Esophagus squamous epithelium (tissue), 5 donors: ENCODE measurements at places on chromosomes 12 and 14. TPM values are rescaled to one million over a fixed set of nuclear protein-coding genes. Genes with fewer than 3 reads are reported as not detected.

The UBR7 gene
- 18.8 TPM for total RNA-seq

GRCh38 chr12:7118881-7119280 is 9.8 kb downstream of the RBP5 start:
- peaks cover 9% of the 10 kb centered on the region for H3K4me1 ChIP-seq
- H3K36me3 ChIP-seq: peaks cover 39% of the 10 kb centered on the region
- no peak for DNase-seq

The MUCL1 gene
- not detected for total RNA-seq

DNA sequence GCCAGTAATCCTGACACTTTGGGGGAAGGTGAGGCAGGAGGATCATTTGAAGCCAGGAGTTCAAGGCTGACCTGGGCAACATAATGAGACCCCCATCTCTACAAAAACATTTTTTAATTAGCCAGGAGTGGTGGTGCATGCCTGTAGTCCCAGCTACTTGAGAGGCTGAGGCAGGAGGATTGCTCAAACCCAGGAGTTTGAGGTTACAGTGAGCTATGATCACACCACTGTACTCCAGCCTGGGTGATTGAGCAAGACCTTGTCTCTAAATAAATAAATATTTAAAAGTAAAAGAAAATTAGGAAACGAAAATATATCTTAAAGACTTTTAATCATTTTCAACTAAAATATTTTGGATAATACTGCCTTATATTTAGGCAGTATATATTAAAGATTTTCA is 25.9 kb downstream of the CKB start:
- H3K27ac ChIP-seq: no peak overlapping the region
- no peak for DNase-seq
- no peaks in the 10 kb centered on the region for H3K27me3 ChIP-seq
- no peaks in the 10 kb centered on the region for H3K4me1 ChIP-seq
- peaks cover 95% of the 10 kb centered on the region for H3K36me3 ChIP-seq
- H3K4me3 ChIP-seq: no peak overlapping the region

DNA sequence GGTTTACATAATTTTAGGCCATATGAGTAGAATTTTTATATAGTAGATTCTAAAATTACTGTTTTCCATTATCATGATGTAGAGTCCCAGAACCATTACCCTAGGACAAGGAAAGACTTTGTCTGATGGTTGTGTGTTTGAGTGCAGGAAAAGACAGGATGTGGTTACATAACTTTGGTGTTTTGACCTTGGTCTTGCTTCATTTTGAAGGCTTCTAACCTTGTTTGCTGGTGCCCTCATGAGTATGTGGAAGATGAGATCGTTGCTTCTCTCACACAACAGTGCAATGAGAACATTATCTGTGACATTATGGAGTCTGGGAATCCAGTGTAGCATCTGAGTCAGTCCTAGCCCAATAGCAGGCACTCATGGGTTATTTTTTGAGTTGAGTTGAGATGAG is 106.2 kb downstream of the IGF1 start:
- H3K4me1 ChIP-seq: no peaks in the 10 kb centered on the region
- H3K27ac ChIP-seq: no peak overlapping the region
- H3K27me3 ChIP-seq: no peaks in the 10 kb centered on the region
- no peak overlapping the region for H3K4me3 ChIP-seq

The TTC9 gene
- 38.1 TPM for total RNA-seq

- H3K4me3 ChIP-seq: no peak overlapping the region
- no peak overlapping the region for H3K27ac ChIP-seq
- no peak for DNase-seq
- H3K36me3 ChIP-seq: no peaks in the 10 kb centered on the region
These were observed 109.7 kb downstream of the GPATCH2L start for GRCh38 chr14:76261371-76261811.

The EPS8 gene
- total RNA-seq: 17.3 TPM

- peaks cover 10% of the 10 kb centered on the region for H3K36me3 ChIP-seq
- no peak overlapping the region for H3K4me3 ChIP-seq
- H3K27ac ChIP-seq: no peak overlapping the region
- H3K27me3 ChIP-seq: no peaks in the 10 kb centered on the region
These were observed 13.4 kb downstream of the PSEN1 start for GRCh38 chr14:73149753-73150152.

The LTB4R2 gene
- 169 TPM for total RNA-seq

DNA sequence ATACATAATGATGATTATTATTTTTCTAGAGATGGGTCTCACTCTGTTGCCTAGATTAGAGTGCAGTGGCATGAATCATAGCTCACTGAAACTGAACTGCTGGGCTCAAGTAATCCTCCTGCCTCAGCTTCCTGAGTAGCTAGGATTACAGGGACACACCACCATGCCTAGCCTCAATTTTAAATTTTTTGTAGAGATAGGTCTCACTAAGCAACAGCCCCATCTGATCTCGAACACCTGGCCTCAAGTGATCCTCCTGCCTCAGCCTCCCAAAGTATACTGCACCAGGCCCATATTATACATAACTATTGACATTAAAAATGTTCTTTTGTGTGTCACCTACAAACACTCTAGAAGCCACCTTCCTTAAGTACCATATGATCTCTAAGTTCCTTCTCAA is 3.4 kb downstream of the TXNRD1 start:
- H3K4me1 ChIP-seq: peaks cover 61% of the 10 kb centered on the region
- no peaks in the 10 kb centered on the region for H3K36me3 ChIP-seq
- peak overlapping the region; percentile 90 for H3K27ac ChIP-seq
- DNase-seq: no peak
- H3K4me3 ChIP-seq: no peak overlapping the region

The PAH gene
- total RNA-seq: not detected

- H3K4me3 ChIP-seq: peak within 1 kb of the TSS; percentile 55
- peaks cover 89% of the 10 kb centered on the region for H3K4me1 ChIP-seq
- DNase-seq: peak; percentile 21
- H3K27ac ChIP-seq: peak within 1 kb of the TSS; percentile 95
- H3K36me3 ChIP-seq: no peaks in the 10 kb centered on the region
These were observed at the start of gene ZBTB42 for GRCh38 chr14:104800771-104801519. TSS of gene ZBTB42 (plus strand) at chr14:104801101. CDS start at chr14:104801198, 97 bp downstream.

DNA sequence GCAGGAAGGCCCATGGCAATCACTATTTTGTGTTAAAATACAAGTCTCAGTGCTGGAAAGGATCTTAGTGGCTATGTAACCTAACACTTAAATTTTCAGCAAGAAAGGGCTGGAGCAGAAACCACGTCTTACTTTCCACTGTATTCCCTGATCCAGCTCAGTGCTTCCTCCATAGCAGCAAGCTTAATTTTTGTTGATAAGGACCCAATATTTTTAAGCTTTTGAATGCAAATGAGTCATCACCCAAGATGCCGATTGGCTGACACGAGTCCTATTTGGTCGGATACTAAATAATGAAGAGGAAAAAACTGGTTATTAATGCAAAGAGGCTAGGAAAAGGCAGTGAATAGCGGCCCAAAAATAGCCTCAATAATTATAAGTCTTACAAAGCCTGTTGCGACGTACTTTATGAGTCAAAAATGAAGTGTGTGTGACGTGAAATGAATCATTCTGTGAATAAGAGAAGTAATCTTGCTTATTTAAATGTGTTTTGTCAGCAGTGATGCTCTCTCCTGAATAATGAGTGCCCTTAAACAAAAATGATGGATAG is 46.9 kb upstream of the IGF1 start:
- no peaks in the 10 kb centered on the region for H3K4me1 ChIP-seq
- no peak overlapping the region for H3K4me3 ChIP-seq
- peaks cover 3% of the 10 kb centered on the region for H3K27me3 ChIP-seq
- DNase-seq: no peak
- H3K27ac ChIP-seq: no peak overlapping the region
- H3K36me3 ChIP-seq: no peaks in the 10 kb centered on the region

DNA sequence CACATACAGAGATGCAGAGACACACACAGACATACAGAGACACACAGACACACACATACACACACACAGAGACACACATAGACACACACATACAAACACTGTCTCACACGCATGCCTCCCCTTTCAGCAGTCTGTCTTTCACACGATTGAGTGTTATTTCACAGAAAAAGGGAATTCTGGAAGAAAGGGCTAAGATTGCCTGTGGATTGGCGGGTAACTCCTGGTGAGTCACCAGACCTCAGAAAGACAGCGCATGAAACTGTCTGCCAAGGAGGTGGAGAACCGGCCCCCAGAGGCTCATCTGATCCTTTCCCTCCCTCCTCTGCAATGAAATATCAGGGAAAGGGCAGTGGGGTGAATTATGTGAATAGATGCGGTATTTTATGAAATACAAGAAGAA is 127.2 kb upstream of the GSC start:
- H3K27ac ChIP-seq: no peak overlapping the region
- H3K36me3 ChIP-seq: no peaks in the 10 kb centered on the region
- H3K4me1 ChIP-seq: no peaks in the 10 kb centered on the region
- no peaks in the 10 kb centered on the region for H3K27me3 ChIP-seq
- no peak for DNase-seq
- no peak overlapping the region for H3K4me3 ChIP-seq

The PCBP2 gene
- 332 TPM for total RNA-seq

GRCh38 chr12:55699471-55700055 is 8.1 kb downstream of the ITGA7 start:
- peaks cover 6% of the 10 kb centered on the region for H3K36me3 ChIP-seq
- H3K4me1 ChIP-seq: peaks cover 18% of the 10 kb centered on the region
- no peak overlapping the region for H3K4me3 ChIP-seq
- H3K27ac ChIP-seq: no peak overlapping the region
- DNase-seq: no peak
- no peaks in the 10 kb centered on the region for H3K27me3 ChIP-seq

DNA sequence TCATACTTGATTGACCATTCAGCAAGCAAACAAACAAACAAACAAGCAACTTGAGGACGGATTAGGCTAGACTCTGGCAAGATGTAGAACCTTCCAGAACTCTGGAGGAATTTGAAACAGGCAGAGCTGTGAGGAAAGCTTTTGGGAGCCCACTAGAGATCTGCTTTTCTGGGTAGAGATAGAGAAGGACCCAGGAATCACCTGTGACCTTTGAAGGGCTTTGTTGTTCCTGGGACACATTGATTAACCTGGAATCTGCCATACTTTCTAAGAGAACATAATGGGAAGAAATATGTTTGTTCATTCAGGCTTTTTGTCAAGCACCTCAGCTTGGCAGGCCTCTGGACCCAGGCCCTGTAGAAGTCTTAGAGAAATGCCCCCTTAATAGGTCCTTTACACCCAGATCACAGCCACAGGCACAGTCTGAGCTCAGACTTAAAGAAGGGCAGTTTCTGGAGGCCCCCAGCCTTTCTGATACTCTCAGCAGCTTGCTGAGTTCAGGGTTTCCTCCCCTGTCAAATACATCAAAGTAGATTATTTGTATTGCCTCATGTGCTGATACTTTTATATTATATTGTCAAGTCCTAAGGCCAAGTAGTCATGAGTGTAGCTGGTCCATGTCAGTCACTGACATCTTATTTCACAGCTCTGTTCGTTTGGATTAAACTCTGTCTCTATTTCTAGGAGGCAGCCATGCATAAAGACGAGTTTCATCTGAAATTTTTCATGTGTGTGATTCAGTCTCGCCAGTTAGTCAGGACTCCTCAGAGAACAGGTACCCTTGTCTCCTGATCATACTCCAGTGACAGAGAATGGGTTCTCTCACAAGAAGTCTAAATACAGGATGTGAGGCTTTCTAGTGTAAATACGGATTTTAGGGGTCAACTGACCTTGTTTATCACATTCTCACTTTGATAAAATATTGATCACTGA is 1.1 kb upstream of the SENP1 start:
- no peaks in the 10 kb centered on the region for H3K27me3 ChIP-seq
- no peak for DNase-seq
- H3K4me3 ChIP-seq: peak overlapping the region; percentile 96
- peaks cover 17% of the 10 kb centered on the region for H3K4me1 ChIP-seq
- H3K36me3 ChIP-seq: no peaks in the 10 kb centered on the region
- H3K27ac ChIP-seq: peak overlapping the region; percentile 95

The FOXN3 gene
- 91.4 TPM for total RNA-seq

DNA sequence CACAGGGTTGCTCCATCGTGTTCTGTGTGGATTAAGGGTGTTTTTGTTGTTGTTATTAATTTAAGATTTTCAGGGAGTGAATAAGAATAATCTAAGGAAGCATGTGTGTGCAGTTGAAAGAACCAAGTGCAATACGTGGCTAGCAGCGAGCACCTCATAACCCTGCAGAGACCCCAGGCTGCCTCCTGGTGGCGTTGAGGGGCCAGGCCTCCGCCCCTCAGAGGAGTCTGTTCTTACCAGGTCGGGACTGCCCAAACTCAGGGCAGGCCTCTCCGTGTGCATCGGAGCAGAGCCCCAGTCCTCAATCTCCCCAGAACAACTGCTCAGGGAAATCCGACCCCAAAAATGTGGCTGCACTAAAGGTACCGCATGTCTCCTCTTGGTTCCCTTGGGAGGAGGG is 36.8 kb downstream of the IL31 start:
- DNase-seq: no peak
- H3K4me1 ChIP-seq: no peaks in the 10 kb centered on the region
- no peak overlapping the region for H3K27ac ChIP-seq
- no peak overlapping the region for H3K4me3 ChIP-seq
- H3K27me3 ChIP-seq: no peaks in the 10 kb centered on the region
- peaks cover 84% of the 10 kb centered on the region for H3K36me3 ChIP-seq

The NKX2-1 gene
- not detected for total RNA-seq

- no peak for DNase-seq
- no peak overlapping the region for H3K4me3 ChIP-seq
- H3K4me1 ChIP-seq: no peaks in the 10 kb centered on the region
- H3K27ac ChIP-seq: no peak overlapping the region
These were observed 168.7 kb downstream of the CFAP54 start for GRCh38 chr12:96658075-96658474.

GRCh38 chr14:74571901-74572725 is 39.9 kb downstream of the LTBP2 start:
- no peak for DNase-seq
- H3K36me3 ChIP-seq: no peaks in the 10 kb centered on the region
- peak overlapping the region; percentile 95 for H3K27ac ChIP-seq

DNA sequence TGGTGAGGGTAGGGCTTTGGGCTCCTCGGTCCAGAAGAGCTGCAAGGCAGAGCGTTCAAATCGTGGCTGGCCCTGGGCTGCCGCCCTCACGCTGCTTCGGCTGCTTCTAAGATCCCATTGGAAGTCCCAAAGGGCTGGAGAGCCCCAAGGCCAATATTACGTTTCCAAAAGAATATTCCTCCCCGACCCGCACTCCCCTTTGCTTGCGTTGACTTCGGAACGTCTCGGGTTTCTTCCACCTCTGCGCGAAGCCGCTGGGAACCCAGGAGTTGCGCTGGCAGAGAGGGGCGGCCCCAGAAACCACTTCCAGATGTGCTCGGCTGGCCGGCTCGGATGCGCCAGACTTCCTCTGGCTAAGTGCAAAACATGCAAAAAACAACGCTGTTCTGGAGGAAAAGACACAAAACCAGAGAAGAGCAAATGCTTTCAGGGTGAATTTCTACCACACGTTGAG is at the start of gene GLT8D2:
Gene GLT8D2, minus strand, starts transcription at position 285 of the 454 bp plus-strand sequence. CDS start 30,539 bp downstream, outside the sequence.
- DNase-seq: no peak
- H3K4me3 ChIP-seq: peak within 1 kb of the TSS; percentile 20
- H3K4me1 ChIP-seq: peaks cover 9% of the 10 kb centered on the region

The SLC10A1 gene
- not detected for total RNA-seq

- no peaks in the 10 kb centered on the region for H3K27me3 ChIP-seq
- H3K4me3 ChIP-seq: no peak overlapping the region
- DNase-seq: no peak
- H3K27ac ChIP-seq: no peak overlapping the region
- peaks cover 8% of the 10 kb centered on the region for H3K4me1 ChIP-seq
These were observed 36.4 kb upstream of the NCOR2 start for GRCh38 chr12:124603831-124604251.
